ENCODE measurements at places on chromosomes 3 and 15. TPM values are rescaled to one million over a fixed set of nuclear protein-coding genes. Genes with fewer than 3 reads are reported as not detected.

- DNase-seq, result no peak
- no peak overlapping the region for H3K27ac ChIP-seq
- peaks cover 73% of the 10 kb centered on the region for H3K27me3 ChIP-seq
- H3K4me1 ChIP-seq, result no peaks in the 10 kb centered on the region
Observed at GRCh38 chr3:185151101-185151963, 1.5 kb downstream of the C3orf70 start.

DNA sequence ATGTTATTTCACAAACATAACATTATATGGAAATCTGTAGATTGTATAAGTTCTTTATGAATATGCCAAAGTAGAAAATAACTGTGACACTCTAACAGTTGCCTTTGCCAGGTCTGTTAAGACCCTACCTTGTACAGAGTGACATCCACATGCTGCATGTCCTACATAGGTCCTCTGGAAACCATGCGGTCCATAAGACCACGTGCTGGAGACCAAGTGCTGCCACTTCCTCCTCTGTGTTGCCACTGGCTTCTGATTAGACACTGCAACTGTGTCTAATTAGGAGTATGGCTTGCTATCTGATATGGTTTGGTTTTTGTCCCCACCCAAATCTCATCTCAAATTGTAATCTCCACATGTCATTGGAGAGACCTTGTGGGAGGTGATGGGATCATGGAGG lies 855.5 kb upstream of the SEMA6D start:
- DNase-seq, result no peak
- H3K27ac ChIP-seq, result no peak overlapping the region

DNA sequence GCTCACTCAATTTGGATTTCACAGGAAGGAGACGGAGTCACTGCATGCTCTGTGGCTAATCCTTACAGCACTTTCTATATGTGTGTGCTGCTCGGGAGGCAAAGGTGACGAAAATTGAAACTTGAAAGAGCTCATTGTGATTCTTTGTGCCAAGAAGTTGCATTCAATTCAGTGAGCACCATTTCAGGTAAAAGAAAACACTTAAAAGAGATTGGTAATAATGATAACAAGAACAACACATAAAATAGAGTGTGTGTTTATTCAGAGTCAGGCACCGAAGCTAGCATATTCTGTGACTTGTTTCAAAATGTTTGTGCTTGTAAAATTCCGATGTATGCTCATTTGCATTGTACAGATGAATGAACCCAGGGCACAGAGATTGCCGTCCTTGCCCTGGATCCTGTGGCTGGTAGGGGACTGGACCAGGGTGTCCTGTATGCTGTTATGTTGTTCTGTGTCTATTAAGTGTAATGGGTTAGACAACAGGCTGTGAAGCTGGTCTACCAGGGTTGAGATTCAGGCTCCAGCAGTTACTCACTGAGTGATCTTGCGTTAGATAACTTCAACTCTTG lies 193.3 kb upstream of the PROK2 start:
- no peak for DNase-seq
- H3K4me3 ChIP-seq, result no peak overlapping the region
- H3K27me3 ChIP-seq, result no peaks in the 10 kb centered on the region
- no peaks in the 10 kb centered on the region for H3K36me3 ChIP-seq

DNA sequence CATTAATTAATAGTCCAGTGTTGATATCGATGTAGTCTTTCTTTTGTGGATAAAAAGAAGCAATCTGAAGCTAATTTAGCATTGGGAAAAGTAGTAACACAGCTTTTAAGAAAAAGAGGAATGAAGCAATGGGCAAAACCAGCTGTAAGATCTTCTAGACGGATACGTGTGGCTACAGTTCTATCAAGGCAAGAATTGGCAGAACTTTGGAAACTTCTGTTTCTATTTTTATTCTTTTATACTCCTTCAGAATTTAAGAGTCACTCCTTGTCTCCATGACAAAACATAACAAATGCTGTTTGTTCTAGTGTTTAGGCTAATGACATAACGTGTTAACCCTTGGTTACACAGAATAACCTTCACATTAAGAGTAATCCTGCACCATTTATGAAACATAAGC lies 289.2 kb downstream of the ROBO2 start:
- H3K4me1 ChIP-seq, result no peaks in the 10 kb centered on the region
- no peak overlapping the region for H3K4me3 ChIP-seq
- no peaks in the 10 kb centered on the region for H3K27me3 ChIP-seq
- DNase-seq, result no peak

DNA sequence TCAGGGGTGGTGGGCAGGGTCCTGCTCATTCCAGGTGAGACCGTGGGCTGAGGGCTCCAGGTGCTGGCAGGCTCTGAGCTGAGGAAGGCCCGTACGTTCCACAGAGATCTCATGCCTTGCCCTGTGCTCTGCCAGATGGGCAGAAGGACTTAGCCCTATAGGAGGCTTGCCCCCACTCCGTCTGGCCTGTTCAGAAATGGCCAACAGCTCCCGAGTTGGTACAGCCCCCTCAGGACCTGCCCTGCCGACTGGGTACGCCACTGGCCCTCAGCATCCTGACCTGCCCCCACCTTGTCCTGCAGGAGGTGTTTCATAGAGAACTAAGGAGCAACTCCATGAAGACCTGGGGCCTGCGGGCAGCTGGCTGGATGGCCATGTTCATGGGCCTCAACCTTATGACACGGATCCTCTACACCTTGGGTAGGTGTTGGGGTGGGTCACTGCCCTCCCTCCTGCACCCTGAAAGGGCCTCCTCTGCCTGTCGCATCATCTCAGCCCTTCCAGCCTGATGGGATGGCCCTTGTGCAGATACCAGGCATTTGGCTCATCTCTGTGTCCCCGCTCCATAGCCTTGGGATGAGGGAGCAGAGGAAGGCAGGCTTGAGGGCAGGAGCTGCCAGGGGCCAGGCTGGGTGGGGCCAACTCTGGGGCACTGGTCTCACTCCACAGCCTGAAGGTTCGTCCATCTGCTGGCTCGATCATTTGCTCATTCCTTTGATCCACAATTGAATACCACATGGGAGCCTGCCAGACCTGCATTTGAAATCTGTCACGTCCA lies 14.2 kb downstream of the TMEM43 start:
- H3K36me3 ChIP-seq, result peaks cover 3% of the 10 kb centered on the region
- H3K27me3 ChIP-seq, result no peaks in the 10 kb centered on the region
- no peak overlapping the region for H3K27ac ChIP-seq
- H3K4me3 ChIP-seq, result no peak overlapping the region
- H3K4me1 ChIP-seq, result peaks cover 22% of the 10 kb centered on the region

- H3K27me3 ChIP-seq, result no peaks in the 10 kb centered on the region
- DNase-seq, result peak; percentile 55
- H3K27ac ChIP-seq, result no peak overlapping the region
- no peaks in the 10 kb centered on the region for H3K4me1 ChIP-seq
- H3K36me3 ChIP-seq, result no peaks in the 10 kb centered on the region
Observed at GRCh38 chr3:55500555-55501330, 13.6 kb upstream of the WNT5A start.

DNA sequence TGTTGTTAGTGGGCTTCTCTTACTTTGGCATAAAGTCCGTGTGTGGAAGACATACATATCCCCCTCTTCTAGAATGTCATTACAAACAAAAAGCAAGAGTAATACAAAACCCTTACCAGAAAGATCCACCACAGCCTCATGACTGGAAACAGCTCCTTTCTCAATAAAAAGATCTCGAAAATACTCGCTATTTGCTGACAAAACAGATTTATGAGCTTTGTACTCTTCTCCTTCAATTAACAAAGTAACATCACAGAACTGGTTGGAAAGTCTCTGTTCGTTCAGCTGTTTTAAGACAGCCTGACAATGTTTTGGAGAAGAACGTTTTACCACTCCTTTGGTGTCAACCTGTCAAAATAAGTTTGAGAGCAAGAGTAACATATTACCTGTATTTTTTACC lies 5.9 kb downstream of the ZBTB11 start:
- H3K36me3 ChIP-seq, result peaks cover 16% of the 10 kb centered on the region
- no peak overlapping the region for H3K27ac ChIP-seq
- DNase-seq, result no peak
- H3K4me1 ChIP-seq, result no peaks in the 10 kb centered on the region
- H3K27me3 ChIP-seq, result no peaks in the 10 kb centered on the region

DNA sequence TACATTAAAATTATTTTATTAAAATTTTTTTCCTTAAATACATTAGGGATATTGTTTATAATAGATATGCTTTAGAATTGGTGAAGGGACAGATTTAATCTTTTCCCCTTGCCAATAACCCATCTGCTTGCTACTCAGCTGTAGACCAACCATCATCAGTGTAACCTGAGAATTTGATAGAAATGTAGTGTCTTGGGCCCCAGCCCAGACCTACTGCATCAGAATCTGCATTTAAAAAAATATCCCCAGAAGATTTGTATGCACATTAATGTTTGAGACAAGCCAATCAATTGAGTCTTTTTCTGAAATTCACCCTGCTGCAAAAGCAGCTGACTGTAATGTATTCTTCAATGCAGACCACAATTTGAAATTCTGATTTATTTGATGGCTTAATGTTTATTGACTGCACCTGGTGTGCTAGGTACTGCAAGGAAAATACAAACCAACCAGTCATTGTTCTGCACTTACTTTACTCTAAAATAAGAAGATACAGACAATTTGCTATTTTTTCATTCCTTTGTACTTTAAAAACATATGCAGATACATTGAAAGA lies 190.7 kb upstream of the SGO1 start:
- DNase-seq, result no peak
- peaks cover 4% of the 10 kb centered on the region for H3K4me1 ChIP-seq
- H3K36me3 ChIP-seq, result no peaks in the 10 kb centered on the region
- no peak overlapping the region for H3K4me3 ChIP-seq

DNA sequence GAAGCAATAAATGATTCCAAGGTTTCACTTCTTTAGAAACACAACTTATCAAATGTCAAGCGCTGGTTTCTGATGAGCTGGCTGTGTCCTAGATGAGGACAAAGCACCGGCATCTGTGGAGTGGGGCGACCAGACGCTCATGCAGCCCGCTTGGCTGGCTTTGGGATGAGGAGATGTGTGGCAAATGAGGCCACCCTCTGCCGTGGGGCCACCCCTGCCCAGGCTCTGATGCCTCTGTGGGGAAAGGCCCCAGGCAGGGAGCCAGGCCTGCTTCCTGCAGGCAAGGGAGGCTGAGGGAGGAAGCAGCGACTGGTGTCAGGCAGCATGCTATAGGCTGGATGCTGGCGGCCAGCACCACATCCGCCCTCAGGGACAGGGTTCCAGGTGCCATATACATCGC lies 102.9 kb downstream of the HERC2 start:
- H3K4me3 ChIP-seq, result no peak overlapping the region
- H3K27ac ChIP-seq, result no peak overlapping the region
- no peak for DNase-seq
- H3K27me3 ChIP-seq, result no peaks in the 10 kb centered on the region
- H3K36me3 ChIP-seq, result peaks cover 23% of the 10 kb centered on the region
- H3K4me1 ChIP-seq, result no peaks in the 10 kb centered on the region

GRCh38 chr3:85481411-85482212 lies 522.8 kb downstream of the CADM2 start:
- no peak for DNase-seq
- peaks cover 15% of the 10 kb centered on the region for H3K4me1 ChIP-seq
- no peaks in the 10 kb centered on the region for H3K36me3 ChIP-seq

DNA sequence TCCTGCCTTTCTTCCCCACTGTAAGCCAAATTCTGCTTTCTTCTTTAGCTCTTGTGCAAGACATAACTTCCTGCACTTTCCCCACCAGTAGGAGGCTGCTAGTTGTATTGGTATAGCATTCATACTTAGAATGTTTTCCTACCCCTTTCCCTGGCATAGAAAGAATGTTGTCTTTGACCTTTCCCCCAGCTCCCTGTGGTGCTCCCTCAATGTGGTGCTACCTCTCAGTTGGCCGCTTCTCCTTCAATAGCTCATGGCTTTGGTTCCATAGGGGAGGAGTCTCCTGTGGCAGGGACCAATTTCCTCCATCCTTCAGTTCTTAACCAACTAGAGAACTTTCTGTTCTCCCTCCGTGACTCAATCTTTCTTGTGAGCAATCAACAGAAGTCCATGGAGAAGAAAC lies 67.5 kb upstream of the AKAP13 start:
- H3K27me3 ChIP-seq, result no peaks in the 10 kb centered on the region
- H3K27ac ChIP-seq, result no peak overlapping the region

TRMT10C gene
- 23.1 TPM for total RNA-seq

ARPIN gene
- total RNA-seq, result 19.4 TPM

IL16 gene
- total RNA-seq, result not detected

SLC12A1 gene
- total RNA-seq, result 0.04 TPM

DRD3 gene
- total RNA-seq, result not detected

CYP11A1 gene
- total RNA-seq, result 5.4 TPM

HSPBAP1 gene
- total RNA-seq, result 2.9 TPM
